Tongue (tissue), 3 donors: ENCODE measurements at places on chromosomes 1 and 21. TPM values are rescaled to one million over a fixed set of nuclear protein-coding genes. Genes with fewer than 3 reads are reported as not detected.

DNA sequence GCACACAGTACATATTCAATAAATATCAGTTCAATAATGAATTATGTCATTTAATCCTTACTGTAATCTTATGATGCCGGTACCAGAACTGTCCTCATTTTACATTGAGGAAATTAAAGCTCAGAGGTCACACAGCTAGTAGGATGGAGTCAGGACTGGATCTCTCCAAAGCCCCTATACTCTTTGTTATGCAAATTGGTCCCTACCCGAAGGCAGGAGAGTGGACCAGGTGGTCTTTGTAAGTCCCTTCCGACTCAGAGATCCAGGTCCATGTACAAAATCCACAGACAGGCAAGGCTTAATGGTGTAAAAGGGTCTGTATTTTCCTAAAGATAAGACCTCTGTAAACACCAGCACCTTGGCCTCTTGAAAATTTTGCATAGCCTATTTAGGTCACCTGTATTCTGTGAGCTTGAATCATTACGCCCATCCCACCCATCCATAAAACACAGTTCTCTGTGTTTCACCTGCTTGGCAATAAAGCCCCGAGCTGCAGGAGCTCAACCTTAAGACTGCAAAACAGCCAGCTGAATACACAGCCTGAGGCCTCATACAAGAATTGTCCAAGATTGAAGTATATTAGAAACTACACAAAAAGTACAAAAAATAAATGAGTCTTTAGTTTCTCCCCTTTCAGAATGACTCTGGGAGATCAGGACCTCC lies 41.7 kb downstream of the PLXNA2 start:
- no peak for DNase-seq

DNA sequence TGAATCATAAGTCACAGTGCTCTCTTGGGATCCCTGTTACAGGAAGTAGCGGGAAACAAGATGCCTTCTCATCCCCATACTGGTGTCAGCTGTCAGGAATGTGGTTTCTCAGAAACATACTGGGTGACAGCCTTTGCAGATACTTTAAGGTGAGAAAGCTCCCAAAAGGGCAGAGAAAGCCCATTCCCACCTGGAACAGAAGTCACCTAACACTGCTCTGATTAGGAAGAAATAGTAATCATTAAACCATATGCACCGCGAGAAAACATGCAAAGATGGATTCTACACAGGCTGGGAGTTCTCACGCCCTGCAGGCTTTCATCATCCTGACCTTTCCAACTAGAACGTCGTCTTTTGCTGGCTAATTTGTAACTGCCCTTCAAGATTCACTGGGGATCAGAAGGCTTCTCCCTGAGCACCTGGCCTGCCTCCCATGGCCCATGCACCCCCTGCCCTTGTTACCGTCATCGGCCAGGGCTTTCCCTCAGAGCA lies 46.2 kb upstream of the SLC44A3 start:
- DNase-seq: no peak

DNA sequence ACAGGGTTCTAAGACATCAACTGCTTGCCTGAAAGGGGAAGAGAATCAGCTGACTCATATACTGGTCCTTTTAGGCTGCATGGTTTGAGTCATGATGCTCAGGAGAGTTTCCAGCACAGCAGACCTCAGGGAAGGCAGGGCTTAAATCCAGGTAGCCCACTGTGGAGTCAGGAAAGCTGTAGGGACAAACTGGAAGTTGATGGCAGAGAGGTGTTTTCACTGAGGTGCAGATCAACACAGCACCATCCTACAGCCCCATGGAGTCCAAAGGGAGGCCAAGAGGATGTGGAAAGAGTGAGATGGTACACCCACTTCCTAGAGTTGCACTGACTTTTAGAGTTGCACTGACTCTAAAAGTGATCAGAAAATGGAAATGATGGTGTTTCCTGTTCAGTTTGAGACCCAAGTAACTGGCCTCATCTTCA lies 252.4 kb upstream of the DUSP10 start:
- no peak for DNase-seq

GRCh38 chr1:66778266-66778665 lies 22.8 kb downstream of the INSL5 start:
- DNase-seq: no peak

- peak; percentile 69 for DNase-seq
These were observed 43.1 kb downstream of the MROH9 start for GRCh38 chr1:170978371-170978910.

Gene HMCN1
- total RNA-seq: 24.7 TPM

- peak; percentile 57 for DNase-seq
These were observed 48.1 kb downstream of the AHDC1 start for GRCh38 chr1:27555700-27556424.

GRCh38 chr1:172177849-172178248 lies 242.6 kb upstream of the C1orf105 start:
- DNase-seq: no peak
